ENCODE measurements at places on chromosomes 2 and 18.

DNA sequence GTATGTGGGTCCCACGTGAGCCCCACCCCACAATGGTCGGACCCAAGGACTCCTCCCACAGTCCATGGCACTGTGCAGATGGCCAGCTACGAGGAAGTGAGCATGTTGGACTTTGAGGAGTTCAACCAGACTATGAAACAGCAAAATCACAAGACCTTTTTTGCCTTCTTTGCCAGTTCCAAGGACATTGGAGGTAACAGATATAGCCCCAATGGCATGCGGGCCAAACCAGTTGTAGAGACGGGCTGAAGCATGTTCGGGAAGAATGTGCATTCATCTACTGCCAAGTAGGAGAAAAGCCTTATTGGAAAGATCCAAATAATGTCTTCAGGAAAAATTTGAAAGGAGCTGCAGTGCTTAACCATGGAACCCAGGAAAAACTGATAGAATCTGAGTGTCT, 12.6 kb downstream of the DNER start:
- DNase-seq: no peak

DNA sequence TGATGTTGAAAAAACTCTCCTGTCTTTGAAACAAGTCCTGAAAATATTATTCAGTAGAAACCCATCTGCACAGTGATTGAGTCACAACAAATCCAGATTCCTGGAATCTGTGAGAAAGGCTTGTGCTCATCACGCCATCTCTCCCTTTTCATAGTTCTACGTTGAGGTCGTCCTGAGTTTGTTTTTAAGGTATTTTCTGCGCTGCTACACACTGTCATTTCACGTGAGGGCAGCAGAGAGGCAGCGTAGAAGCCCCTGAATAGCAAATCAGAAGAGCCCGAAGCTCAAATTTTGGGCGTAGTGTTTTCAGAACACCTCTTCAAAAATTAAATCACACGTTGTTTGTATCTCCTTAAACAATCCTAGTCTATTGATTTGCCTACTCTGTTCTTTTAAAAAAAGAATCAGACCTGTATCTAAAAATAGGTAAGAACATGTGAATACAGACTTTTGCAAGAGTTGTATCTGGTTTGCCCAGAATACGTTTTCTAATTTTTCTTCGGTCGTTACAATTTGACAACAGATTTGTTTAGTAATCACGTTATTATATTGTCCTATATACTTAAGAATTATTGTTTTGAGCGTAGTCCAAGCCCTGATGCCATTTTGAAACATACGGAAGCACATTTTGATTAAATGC, 61.6 kb upstream of the SLC38A11 start:
- peak; percentile 56 for DNase-seq

GRCh38 chr2:98793275-98793674, 62.3 kb upstream of the MGAT4A start:
- no peak for DNase-seq

DNA sequence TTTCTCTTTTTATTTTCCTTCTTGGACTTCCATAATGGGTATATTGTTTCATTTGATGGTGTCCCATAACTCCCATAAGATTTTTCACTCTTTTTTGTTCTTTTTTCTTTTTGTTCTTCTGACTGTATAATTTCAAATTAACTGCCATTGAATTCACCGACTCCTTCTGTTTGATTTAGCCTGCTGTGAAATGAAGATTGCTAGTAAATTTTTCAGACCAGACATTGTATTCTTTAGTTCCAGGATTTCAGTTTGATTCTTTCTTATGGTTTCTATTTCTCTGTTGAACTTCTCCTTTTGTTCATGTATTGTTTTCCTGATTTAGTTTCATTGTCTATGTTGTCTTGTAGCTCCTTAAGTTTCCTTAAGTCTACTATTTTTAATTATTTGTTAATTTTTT, 87.6 kb upstream of the SPOPL start:
- no peak for DNase-seq

DNA sequence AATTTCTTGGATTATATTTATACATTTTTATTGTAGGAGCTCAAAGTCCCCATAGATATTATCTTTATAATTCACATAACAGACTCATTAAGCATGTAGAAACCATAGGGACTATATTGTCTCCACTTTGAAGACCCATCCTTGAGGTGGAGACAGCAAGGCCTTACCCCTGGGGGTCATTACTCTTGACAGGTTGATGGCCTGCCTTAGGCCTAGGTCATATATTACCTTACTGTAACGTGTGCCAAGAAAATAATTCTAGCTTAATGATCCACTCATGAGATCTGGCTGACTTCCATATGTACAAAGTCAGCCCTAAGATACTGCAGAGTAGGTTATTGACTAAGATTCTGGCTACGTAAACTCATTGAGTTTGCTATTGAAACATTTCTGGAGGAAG, 65.4 kb upstream of the GLS start:
- no peak for DNase-seq

GRCh38 chr18:61743775-61744531, 148.9 kb downstream of the RNF152 start:
- no peak for DNase-seq

GRCh38 chr18:76174451-76174850, 320.6 kb downstream of the ZNF516 start:
- DNase-seq: no peak

- DNase-seq: no peak
These were observed 180.5 kb downstream of the TMEM18 start for GRCh38 chr2:496729-497128.

- DNase-seq: no peak
These were observed 137.1 kb upstream of the CCDC150 start for GRCh38 chr2:196502386-196502785.

GRCh38 chr2:104862058-104862941, 8.4 kb downstream of the POU3F3 start:
- no peak for DNase-seq

GRCh38 chr2:27914041-27914804, 23.7 kb downstream of the BABAM2 start:
- DNase-seq: no peak

GRCh38 chr2:240704651-240705050, 13.0 kb downstream of the AQP12A start:
- no peak for DNase-seq

GRCh38 chr2:67604360-67604759, 207.2 kb downstream of the ETAA1 start:
- DNase-seq: no peak

GRCh38 chr2:242022550-242023290, 153.2 kb downstream of the RTP5 start:
- no peak for DNase-seq

DNA sequence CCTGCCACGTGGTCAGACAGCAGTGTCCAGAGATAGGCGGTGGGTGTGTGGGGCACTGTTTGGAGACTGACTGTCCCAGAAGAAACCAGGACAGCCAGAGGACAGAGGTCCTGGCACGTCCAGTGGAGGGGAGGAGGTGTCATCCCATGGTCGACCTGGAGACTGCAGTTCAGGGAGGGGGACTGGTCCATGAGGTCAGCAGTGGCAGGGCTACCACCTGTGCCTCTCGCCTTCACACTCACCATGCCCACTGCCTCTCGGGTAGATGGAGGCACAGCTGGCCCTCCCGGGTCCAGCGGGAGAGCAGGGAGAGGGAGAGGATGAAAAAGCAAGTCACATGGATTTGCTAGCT, 53.9 kb downstream of the INHBB start:
- no peak for DNase-seq

DNA sequence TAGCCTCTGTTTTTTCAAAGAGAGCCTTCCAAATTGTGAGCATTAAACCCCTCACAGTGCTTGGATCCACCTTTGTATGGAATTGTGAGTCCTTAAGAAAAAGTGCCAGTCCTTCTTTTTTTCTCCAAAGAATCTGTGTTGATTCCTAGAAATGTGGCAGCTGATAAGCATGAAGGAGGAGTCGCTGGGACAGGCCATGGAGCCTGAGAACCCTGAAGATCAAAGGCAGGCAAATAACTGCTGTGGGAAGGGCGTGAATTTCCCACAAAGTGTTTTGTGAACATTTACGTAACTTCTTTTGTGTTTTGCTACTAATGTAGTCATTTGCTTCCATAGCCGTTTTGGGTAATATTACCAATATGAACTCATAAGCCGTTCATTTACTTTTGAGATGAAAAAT, 27.7 kb upstream of the CHMP1B start:
- no peak for DNase-seq

GRCh38 chr2:46337208-46337994, 40.2 kb downstream of the EPAS1 start:
- DNase-seq: no peak

- DNase-seq: no peak
These were observed 6.8 kb downstream of the GALM start for GRCh38 chr2:38672445-38673391.

DNA sequence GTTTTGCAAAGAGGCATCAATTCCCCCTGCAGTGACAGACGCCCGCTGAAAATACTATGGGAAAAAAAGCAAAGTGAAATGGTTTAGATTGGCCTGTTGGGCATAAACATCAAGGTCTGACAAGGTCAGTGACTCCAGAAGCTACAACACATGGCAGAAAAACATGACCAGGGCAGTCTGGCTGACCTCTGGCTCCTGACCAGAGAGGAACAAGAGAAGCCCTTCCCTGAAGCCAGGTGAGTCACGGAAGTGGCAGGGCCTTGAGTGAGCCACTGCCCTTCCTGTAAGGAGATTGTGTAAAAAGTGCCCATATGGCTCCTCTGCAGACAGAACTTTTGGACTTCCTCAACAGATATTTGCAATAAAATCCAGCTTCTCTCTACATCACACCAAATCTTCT, 72.0 kb downstream of the DNER start:
- DNase-seq: no peak

- DNase-seq: no peak
These were observed 782 bp downstream of the COL6A3 start for GRCh38 chr2:237412988-237413776.

- no peak for DNase-seq
These were observed 650.6 kb downstream of the SLC4A3 start for GRCh38 chr2:220278022-220278421.

- no peak for DNase-seq
These were observed 54.9 kb downstream of the ANTXR1 start for GRCh38 chr2:69067866-69068265.

- no peak for DNase-seq
These were observed 3.5 kb upstream of the NCK2 start for GRCh38 chr2:105741174-105741573.

- no peak for DNase-seq
These were observed 1.8 kb downstream of the LCLAT1 start for GRCh38 chr2:30448866-30449265.

GRCh38 chr2:143481733-143482132, 352.5 kb downstream of the ARHGAP15 start:
- no peak for DNase-seq

- DNase-seq: peak; percentile 93
These were observed 9.1 kb downstream of the ITM2C start for GRCh38 chr2:230873661-230874401.

DNA sequence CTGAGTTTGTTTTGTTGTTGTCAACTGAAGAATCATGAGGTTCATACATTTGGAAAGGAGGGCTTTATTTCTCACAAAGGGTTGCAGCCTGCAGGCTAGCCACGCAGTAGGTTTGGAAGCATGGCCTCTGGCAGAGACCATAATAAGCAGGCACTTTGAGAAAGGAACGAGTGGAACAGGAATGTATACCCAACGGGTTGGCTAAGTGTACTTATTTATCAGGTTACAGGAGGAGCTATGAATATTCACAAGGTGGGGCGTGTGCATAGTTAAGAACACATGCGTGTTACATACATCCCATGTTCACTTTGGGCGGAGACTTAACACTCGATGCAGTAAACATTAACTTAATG, 30.1 kb upstream of the SH3RF3 start:
- no peak for DNase-seq

- peak; percentile 79 for DNase-seq
These were observed 79.3 kb downstream of the SDC1 start for GRCh38 chr2:20145497-20146193.

- no peak for DNase-seq
These were observed 419.2 kb downstream of the LRP1B start for GRCh38 chr2:141711627-141712026.

GRCh38 chr2:60735496-60736250, 20.4 kb upstream of the PAPOLG start:
- DNase-seq: no peak

GRCh38 chr2:169768262-169768995, 30.2 kb upstream of the SSB start:
- peak; percentile 19 for DNase-seq

GRCh38 chr2:198141726-198142125, 337.3 kb downstream of the PLCL1 start:
- DNase-seq: no peak

GRCh38 chr18:48351216-48352050, 57.8 kb downstream of the ZBTB7C start:
- no peak for DNase-seq

DNA sequence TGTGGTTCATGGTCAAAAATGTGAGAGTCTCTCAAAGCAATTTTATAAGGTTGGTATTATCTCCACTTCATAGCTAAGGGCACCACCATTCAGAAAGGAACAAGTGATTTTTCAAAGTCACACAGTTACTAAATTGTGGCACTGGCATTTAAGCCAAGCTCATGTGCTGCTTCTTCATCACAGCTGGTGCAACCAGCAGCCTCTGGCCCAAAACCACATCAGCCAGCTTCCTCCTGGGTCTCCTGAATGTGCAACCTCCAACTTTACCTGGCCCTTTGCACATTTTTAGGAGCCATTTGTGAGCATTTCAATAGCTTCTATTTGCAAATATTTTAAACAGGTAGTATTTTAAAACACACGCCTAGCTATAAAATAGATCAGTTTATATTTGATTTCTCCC, 293.7 kb downstream of the BCL11A start:
- no peak for DNase-seq

Data from GM12865 (cell line).